ENCODE measurements at places on chromosomes 13 and 19.
A peak's percentile ranks its signal among the peaks of the same experiment; 100 is the strongest.

GRCh38 chr19:32816555-32817099, 52.9 kb downstream of the SLC7A9 start:
- no peak for DNase-seq

- DNase-seq = no peak
These were observed 83.4 kb downstream of the UBL3 start for GRCh38 chr13:29767006-29767405.

- no peak for DNase-seq
These were observed 88.7 kb downstream of the RNASEH2B start for GRCh38 chr13:50998326-50998725.

DNA sequence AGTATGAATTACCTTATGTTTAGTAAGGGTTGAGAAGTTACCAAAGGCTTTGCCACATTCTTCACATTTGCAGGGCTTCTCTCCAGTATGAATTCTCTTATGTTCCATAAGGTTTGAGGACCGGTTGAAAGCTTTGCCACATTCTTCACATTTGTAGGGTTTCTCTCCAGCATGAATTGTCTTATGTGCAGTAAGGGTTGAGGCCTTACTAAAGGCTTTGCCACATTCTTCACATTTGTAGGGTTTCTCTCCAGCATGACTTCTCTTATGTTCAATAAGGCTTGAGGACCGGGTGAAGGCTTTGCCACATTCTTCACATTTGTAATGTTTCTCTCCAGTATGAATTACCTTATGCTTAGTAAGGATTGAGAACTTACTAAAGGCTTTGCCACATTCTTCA, 26.7 kb downstream of the ZNF728 start:
- DNase-seq = no peak

GRCh38 chr13:28324181-28324789, 170.6 kb downstream of the FLT1 start:
- DNase-seq = peak; percentile 80

GRCh38 chr19:49852631-49853126, 1.7 kb downstream of the PTOV1 start:
- no peak for DNase-seq

GRCh38 chr13:72101768-72102400, 234.9 kb upstream of the DACH1 start:
- DNase-seq = no peak

GRCh38 chr13:109998684-109999533, 212.5 kb upstream of the IRS2 start:
- no peak for DNase-seq

- no peak for DNase-seq
These were observed 20.2 kb downstream of the HIPK4 start for GRCh38 chr19:40369797-40370196.

DNA sequence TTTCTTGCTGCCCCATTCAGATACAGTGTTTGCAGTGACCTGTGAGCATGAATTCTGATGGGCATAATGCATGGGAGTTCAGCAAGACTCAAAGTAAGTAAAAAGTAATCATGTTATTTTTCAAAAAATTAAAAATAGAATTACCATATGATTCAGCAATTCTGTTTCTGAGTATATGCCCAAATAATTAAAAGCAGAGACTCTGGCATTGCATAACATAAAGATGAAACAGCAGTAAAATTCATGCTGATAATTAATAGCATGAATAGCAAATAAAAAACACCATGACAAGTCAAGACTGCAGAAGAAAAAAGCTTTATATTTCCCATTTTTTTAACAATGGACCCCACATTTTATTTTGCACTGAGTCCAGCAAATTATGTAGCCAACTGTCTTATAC, 21.3 kb downstream of the RNF6 start:
- no peak for DNase-seq

GRCh38 chr19:8257052-8257443, 47.9 kb downstream of the CERS4 start:
- no peak for DNase-seq

GRCh38 chr13:98026457-98026857, 73.0 kb downstream of the IPO5 start:
- no peak for DNase-seq

GRCh38 chr13:95557013-95557412, 4.5 kb downstream of the CLDN10 start:
- DNase-seq = no peak
